ENCODE measurements at places on chromosomes 11 and 22.

GRCh38 chr11:12755510-12756453, 81.6 kb downstream of the TEAD1 start:
- DNase-seq = no peak

DNA sequence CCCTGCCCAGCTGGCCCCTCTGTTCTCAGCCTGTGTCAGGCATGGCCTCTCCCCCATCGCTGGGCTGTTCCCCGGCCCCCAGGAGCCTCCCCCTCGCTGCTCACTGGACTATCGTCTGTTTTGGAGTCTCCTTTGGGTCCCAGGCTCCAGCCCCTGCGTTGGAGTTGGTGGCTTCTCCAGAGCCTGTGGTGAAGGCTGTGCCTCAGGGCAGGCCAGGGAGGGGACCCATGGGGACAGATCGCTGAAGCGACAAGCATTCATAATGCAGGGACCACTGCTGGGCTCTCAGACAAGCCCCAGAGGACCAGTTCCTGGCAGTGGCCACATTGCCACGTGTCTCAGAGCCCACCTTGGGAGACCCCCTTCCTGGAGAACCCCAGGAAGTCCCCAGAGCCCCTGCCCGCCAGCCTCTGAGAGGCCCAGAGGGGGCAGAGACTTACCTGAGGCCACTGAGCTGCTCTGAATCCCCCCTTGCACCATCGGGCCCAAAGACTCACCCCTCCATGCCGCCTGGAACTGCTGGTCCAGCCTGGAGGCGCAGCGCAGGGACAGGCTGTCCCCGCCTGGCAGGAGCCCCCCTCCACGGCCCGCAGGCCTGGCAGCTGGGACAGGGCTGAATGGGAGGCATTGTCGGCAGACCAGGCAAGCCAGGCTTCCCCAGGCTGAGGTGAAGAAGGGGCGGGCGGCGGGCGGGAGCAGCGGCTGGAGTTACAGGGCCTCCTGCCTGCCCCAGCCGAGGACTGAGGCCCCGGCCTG, at the start of gene CHADL:
CHADL (minus strand) TSS at position 555 of the 756 bp plus-strand sequence; CDS start at position 505, 50 bp downstream.
- DNase-seq = no peak

DNA sequence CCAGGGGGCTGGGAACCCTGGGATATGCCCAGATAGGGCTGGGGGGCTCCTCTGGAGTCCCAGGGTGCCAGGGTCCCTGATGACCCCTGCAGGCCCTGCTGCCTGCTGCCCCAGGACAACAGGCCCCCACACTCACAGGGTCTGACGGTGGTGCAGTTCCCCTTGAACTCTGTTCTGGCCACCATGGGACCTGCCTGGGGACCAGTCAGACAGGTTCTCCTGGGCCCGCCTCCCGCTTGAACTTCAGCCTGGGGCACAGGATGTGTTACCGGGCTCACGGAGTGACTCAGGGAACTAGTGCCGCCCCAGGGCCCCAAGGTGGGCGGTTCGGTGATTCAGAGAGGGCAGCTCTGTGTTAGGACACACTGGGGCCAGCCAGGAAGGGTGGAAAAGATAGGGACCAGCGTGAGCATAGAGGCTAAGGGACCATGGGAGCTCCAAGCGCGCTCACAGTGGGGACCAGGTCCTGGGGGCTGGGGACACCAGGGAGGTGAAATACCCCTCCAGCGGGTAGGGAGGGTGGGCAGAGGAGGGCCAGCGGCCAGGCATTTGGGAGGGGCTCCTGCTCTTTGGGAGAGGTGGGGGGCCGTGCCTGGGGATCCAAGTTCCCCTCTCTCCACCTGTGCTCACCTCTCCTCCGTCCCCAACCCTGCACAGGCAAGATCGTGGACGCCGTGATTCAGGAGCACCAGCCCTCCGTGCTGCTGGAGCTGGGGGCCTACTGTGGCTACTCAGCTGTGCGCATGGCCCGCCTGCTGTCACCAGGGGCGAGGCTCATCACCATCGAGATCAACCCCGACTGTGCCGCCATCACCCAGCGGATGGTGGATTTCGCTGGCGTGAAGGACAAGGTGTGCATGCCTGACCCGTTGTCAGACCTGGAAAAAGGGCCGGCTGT, 21.5 kb upstream of the TXNRD2 start:
- no peak for DNase-seq

DNA sequence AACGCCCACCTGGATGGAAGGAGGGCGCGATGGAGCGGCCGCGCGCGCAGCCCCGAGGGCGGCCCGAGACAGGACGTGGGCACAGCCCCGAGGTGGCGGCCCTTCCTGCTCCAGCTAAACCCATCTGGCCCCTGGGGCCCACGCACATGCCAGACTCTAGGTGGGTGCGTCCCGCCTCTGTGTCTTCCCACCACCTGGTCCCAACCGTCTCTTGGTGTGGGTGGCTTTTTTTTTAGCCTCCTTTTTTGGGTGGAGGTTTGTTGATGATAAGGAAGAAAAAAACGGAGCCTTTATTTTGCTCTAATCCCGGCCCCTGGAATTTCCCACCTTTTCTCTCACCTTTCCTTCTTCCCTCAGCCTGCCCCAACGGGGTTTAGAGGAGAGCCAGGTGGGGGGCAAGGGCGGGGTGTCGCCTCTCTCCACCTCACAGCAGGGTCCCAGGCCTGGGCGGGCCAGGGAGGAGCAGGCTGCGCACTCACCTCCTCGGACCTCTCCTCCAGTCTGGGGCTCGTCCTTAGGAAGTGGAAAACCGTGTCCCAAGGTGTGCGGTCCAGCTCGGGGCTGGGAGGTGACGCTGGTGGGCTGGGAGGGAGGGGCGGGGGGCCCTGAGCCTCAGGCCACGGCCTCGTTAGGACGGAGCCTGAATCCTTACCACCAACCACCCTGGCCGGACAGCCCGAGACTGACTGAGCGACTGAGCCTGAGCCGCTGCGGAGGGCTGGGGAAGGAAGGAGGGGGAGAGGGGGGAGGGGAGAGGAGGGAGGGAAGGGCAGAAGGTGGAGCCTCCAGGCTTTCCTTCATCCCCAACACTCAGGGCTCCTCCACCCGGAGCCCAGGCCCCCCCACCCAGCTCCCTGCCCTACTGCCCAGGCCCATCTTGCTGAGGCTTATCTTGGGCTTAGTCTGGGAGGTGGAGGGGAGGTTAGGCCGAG, at the start of gene SOX10:
SOX10 (minus strand) TSS at position 696 of the 932 bp plus-strand sequence. CDS start 771 bp downstream, outside the sequence.
- DNase-seq = no peak

GRCh38 chr22:48941903-48942575, 885.6 kb downstream of the BRD1 start:
- DNase-seq = no peak

DNA sequence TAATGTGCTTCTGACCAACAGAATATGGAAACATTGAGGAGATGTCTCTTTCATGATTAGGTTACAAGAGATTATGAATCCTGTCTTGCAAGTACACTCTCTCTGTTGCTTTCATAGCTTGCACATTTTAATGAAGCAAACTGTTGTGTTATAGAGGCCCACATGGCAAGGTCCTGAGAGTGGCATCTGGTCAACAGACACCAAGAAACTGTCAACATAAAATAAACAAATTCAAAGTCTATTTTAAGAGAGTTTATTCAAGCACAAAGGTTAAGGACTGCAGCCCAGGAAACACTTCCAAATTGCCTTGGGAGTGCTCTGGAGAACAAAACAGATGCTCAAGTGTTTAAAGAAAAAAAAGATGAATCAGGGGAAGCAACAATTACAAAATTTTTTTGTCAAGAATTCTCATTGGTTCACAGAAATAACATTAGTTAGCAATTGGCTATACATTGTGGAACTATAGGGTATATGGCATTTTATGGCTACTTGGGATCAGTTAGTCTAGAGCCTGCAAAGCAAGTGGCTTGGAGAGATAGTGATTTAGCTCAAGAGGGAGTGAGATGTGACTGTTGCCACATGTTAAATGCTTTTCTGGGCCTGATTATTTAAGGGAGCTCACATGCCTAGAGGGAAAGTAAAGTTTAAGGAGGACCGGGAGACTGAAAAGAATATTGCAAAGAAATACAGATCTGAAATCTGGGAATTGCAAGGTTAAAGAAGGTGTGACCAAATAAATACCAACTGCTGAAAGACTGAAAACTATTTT, 54.6 kb downstream of the CTSC start:
- no peak for DNase-seq

GRCh38 chr11:24324211-24324610, 172.6 kb upstream of the LUZP2 start:
- no peak for DNase-seq

- no peak for DNase-seq
Observed at GRCh38 chr11:20113149-20113438, 47.2 kb downstream of the DBX1 start.

GRCh38 chr11:46335890-46336562, 11.2 kb upstream of the DGKZ start:
- no peak for DNase-seq

- no peak for DNase-seq
Observed at GRCh38 chr11:64969209-64969608, 2.7 kb downstream of the MAJIN start.

GRCh38 chr22:43176090-43176489, 10.8 kb downstream of the TTLL12 start:
- no peak for DNase-seq

DNA sequence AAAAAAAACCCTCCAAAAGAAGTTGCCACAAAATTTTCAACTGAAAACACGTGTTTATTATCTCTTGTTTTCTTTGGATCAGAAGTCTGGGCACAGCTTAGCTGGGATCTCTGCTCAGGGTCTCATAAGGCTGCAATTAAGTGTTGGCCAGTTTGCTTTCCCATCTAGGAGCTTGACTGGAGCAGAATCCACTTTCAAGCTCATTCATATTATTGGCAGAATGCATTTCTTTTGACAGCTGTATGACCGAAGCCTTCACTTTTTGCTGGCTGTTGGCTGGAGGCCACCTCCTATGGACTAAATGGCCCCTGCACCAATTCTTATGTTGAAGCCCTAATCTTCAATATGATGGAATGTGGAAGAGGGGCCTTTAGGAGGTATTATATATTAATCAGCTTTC, 139.6 kb downstream of the DDX10 start:
- DNase-seq = no peak

GRCh38 chr11:103396237-103396636, 287.0 kb downstream of the DYNC2H1 start:
- DNase-seq = no peak

GRCh38 chr22:16774911-16775500, 50.2 kb downstream of the XKR3 start:
- DNase-seq = no peak

- no peak for DNase-seq
Observed at GRCh38 chr11:128548649-128549255, 38.6 kb downstream of the ETS1 start.

DNA sequence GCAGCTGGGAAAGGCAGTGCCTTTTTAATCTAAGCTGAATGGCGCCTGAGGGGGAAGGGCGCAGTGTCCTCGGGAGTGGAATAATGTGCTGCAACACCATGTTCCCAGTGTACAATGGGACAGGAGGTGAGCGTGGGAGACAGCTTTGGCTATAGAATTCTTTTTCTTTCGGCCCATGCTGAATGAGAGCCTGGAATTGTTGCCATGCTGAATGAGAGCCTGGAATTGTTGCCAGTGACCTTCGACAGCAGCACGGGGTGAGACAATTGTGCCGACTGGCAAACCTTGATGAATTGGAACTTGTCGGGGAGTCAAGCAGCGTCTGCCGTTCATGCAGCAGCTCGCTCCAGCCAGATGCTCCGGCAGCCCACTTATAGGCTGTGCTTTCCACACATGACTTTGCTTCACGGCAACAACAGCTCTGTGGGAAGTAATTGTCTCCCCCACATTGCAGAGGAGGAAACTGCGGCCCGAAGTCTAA, 141.4 kb upstream of the E2F8 start:
- no peak for DNase-seq

DNA sequence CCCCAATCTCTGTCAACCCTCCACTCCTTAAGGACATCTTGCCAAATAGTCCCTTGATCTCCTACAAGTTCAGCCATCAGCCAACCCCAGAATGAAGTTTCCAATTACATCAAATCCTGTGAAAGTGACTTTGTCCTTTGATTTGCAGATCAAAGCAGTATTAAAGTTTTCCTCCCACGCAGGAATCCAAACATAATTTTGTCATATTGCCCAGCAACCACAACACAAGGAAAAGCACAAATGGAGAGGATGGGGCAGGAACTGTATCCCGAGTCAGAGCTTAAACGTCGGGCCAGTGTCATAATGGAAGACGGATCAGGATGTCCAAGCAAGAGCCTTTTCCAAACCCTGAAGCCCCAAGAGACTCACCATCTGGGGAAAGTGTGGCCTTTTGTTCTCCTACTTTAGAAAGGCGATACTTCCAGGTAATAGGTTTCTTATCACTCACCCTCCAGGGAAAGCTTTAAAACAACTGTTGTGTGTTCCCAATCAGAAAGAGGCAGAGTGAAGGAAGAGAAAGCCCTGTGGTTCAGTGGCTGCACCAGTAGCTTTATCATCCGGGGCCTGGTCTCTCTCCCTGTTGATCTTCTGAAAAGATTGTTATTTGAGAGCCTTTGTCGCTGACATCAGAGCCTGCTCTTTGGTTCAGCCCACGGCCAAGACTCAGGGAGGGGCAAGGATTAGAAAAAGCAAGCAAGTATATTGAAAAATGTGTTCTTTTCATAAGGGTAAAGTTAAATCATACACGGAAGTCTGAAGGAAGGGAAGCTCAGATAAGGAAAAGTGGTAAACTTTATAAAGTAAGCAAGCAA, 41.7 kb downstream of the EXPH5 start:
- DNase-seq = no peak

DNA sequence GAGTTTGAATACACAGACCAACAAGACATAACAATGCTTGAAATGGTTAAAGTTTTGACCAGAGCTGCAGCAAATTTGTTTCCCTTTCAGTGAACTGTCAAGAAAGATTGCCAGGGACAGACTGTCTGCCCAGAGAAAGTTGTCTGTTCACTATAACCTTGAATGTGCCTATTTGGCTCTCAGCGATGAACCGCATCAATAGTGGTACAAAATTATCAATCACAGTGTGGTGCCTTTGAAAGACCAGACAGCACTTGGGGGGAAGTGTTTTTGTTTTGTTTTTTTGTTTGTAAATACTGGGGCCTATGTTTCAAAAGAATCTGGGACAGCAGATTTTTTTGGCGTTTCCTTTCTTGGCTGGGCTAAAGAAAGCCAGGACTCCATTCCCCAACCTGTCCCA, 123.1 kb downstream of the CD44 start:
- no peak for DNase-seq

GRCh38 chr22:48429446-48430020, 1398.1 kb downstream of the BRD1 start:
- no peak for DNase-seq

- no peak for DNase-seq
Observed at GRCh38 chr11:91078221-91078620, 855.4 kb upstream of the CHORDC1 start.

GRCh38 chr22:49355211-49355920, 472.3 kb downstream of the BRD1 start:
- DNase-seq = no peak

Measured in activated T-helper 1 cell treated with anti-CD3 and anti-CD28 coated beads, Interleukin-2, amount 50 U/mL, for 16 hours (primary cell).